ENCODE measurements at places on chromosomes 6 and 20.
A peak's percentile ranks its signal among the peaks of the same experiment; 100 is the strongest.

- DNase-seq: no peak
Observed at GRCh38 chr6:156378853-156379252, 398.3 kb upstream of the ARID1B start.

- no peak for DNase-seq
Observed at GRCh38 chr6:17038316-17038715, 63.5 kb upstream of the STMND1 start.

DNA sequence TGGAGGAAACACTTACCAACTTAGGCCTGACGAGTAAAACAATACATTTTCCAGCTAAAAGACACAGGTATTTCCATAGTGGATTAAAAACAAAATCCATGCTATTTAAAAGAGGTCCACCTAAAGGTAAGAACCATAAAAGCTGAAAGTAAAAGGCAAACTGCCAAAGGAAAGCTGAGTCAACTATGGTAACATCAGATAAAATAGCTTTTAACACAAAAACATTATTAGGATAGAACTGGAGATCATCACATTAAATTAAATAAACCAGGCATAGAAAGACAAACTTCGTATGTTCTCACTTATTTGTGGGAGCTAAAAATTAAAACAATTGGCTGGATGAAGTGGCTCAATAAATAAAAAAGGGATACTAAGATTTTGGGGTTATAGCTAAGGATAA is 166.8 kb upstream of the SLC22A16 start:
- DNase-seq: no peak

GRCh38 chr20:14958626-14959025 is 621.2 kb upstream of the FLRT3 start:
- no peak for DNase-seq

DNA sequence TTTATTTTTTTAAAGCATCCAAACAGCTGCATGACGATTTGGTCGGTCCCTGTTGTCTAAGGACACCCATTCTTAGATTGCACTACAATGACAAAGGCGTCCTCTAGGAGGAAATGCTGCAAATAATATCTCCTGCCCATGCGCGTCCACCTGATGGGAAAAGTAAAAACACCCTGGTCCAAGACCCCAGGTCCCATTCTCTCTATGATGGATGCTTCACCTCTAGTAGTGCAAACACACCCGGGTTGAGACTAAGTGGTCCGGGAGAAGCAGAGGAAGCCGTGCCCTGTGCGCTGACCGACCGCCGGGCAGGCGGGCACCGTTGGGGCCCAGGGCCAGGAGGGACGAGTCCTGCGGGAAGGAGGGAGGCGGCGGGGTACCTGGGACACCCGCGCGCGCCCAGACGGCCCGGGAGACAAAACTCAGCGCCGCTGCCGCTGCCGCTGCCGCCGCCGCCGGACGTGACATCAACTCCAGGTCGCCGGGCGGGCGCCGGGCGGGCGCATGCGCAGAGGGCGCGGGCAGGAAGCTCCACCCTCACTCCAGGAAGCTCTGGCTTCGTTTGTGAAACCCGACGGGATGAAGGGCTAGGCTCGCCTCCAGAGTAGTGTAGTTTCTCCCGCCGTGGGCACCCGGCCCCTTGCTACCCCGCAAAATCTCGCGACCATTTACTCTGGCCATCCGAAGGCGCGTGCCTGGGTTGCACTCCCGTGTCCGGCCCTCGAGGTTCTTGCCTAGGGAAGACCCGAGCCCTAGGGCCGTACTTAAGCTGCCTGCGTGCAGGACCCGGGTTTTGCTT is at the start of gene TBC1D7:
TSS of gene TBC1D7 (minus strand) at position 462 of the 799 bp plus-strand sequence. CDS start 1,639 bp downstream, outside the sequence.
- DNase-seq: peak; percentile 95

GRCh38 chr6:161439093-161439492 is 165.2 kb upstream of the AGPAT4 start:
- no peak for DNase-seq

DNA sequence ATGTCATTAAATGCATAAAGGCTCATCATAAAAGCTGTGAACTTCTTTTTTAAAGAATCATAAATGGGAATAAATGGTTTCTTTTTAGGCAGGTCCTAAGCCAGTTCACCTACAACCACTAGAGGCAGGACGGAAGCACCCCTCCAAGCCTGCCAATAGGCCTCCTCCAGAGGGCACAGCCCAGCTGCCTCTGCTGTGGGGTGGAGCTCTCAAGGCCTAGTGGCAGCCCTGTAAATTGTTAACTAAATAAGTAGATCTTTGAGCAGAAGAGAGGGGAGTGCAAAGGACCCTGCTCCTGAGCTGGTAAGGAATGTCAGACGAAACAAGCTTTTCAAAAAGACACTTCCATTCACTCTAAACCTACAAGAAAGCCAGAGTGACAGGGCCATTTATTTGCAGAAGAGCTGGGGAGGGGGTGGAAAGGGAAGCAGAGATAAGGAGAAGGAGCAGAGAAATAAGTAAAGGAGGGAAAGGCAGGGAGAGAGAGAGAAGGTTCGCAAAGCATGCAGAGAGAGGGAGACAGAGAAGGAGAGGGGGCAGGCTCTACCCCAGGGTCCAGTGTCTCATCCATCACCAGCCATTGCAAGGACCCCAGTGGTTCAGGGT is 18.0 kb upstream of the MAFB start:
- DNase-seq: no peak

- DNase-seq: peak; percentile 60
Observed at GRCh38 chr6:26250698-26251044, 114.3 kb upstream of the BTN3A2 start.

DNA sequence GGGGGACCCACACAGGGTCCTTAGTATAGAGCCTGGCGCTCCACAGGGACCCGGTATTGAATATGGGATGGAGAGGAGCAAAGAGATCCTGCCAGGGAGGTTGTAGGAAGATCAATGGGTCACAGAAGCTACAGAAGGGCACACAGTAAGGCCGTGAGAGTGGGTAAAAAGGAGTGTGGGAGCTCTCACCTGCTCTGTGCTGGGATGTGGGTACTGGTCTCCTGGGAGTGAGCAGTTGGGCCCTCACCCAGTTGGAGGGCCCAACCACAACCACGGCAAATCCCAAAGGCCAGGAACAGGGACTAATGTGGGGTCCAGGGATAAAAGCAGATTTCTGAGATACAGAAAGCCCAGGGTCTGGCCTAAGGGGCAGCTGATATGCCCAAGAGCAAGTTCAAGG is 73.4 kb upstream of the RNF24 start:
- DNase-seq: no peak

GRCh38 chr6:21116736-21117135 is 476.8 kb upstream of the SOX4 start:
- peak; percentile 66 for DNase-seq

- no peak for DNase-seq
Observed at GRCh38 chr6:139369068-139369467, 5.4 kb downstream of the CITED2 start.

GRCh38 chr6:39055661-39056060 is 7.1 kb downstream of the GLP1R start:
- no peak for DNase-seq

DNA sequence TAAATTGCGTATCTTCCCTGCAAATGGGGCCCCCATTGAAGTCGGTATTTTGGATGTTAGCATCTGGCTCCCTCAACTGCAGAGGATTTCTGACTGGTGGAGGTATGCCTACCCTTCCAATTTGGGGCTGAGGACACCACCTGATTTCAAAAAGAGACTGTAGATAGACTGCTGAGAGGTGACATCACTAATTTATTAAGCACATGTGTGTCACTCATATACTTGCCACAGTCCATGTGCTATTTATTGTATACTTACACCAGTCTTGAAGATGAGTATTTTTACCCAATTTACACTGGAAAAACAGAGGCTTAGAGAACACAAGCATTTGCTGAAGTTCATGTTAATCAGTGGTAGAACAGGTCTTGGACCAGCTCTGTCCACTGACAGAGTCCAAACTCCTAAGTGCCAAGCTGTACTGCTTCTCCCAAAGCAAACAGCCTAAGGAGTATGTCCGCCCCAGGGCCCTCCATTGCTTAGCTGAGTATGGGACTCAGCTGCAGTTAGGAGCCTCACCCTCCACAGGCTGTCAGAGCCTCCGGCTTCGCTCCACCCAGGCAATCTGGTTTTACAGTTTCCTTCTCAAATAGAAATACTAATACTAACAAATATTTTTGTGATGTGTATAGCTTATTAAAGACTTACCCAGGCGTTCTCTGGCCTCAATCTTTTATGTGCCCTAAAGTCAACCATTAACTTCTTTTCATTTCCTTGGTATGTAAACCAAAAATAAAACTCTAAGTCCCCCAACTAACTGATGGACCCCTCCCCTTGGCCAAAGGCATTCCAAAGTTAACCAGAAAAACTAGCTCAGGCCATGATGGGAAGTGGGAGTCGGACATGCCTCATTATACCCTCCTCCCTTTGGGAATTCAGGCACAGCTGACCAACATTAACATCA is 17.5 kb downstream of the RIN2 start:
- no peak for DNase-seq

DNA sequence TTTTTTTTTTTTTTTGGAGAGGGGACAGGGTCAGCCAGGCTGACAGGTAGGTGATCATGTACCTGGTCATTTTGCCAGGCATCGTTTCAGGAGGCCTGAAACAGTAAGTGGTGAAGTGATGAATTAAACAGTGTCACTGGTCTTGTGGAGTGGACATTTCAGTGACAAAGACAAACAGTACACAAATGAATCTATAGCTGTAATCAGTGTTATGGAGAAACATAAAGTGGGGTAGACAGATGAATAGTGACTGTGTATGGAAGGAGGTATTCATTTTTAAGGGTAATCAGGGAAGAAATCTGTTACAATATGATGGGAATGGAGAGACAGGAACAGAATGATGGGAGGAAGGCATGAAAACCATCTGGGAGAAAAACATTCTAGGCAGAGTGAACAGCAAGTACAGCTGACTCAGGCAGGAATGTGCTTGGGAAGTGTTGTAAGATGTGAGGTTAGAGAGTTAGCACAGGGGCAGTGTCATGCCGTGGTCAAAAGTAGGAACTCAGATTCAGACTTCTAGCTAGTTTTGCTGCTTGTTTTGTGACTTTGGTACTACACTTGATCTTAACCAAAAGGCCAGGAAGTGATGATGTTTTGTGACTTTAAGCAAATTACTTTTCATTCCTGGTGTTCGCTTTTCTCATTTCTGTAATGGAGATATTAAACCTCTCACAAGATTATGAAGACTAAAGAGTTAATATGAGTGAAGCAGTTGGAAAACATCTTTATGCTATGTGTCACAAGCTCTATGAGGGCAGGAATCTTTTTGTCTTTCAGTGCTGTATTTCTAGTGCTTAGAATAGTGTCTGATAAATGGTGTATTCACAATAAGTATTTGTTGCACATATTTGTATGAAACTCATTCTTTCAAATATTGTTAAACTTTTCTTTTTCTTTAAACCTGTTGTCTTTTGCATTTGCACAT is 43.4 kb downstream of the QKI start:
- DNase-seq: peak; percentile 55

- no peak for DNase-seq
Observed at GRCh38 chr6:130152908-130153510, 69.7 kb downstream of the SAMD3 start.

DNA sequence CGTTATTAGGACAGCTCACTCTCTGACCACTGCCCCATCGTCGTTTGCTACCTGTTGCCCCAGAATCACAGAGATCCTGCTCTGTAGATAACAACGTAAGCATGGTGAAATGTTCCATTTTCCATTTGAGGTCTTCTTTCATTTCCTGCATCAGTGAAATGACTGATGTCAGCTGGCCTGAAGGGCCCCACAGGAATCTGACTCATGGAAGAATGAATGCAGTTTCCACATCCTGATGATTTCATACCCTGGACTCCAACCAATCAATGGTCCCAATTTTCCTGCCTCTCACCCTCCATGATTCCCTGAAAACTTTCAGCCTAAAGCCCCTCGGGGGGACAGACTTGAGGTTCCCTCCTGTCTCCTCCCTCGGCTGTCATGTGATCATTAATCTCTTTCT is 394.4 kb upstream of the CDH4 start:
- DNase-seq: no peak

GRCh38 chr6:150081702-150082101 is 12.8 kb upstream of the ULBP3 start:
- no peak for DNase-seq

- no peak for DNase-seq
Observed at GRCh38 chr6:3696525-3697088, 54.9 kb downstream of the PXDC1 start.

- DNase-seq: no peak
Observed at GRCh38 chr6:20716865-20717264, 182.6 kb downstream of the CDKAL1 start.

- no peak for DNase-seq
Observed at GRCh38 chr6:25874822-25875562, 949 bp upstream of the SLC17A3 start.

DNA sequence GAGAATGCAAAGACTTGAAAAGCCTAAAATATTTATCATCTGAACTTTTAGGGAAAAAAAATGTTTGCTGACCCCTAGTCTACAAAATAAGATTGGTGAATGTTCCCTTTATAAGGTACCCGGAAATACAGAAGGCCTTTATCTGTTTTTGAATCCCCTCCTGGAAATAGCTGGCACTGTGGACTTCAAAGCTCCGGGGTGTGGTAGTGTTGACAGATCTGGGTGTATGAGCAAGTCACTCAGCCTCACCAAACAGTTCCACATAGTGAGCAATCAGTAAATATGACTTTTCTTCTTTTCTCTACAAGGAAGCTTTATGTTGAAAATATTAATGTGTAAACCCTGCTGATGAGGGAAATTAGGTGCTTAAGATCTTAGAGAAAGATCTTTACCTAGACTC is 29.2 kb upstream of the HTR1B start:
- DNase-seq: no peak

DNA sequence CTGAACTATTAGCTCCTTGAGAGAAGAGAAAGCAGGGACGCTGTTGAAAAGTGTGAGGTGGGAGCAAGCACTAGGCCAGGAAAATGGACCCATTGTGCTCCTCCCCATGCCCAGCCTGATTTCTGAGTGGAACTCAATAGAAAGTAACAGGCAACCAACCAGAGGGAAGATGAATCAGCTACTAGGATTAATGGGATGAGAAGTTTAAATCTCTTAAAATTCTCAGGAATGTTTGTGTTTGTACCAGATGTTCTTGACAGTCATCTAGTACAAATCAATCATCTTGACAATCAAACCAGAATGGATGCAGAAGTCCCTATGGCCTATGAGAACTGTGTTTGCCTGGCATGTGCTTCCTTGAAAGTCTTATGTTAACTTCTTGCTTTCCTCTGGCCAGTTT is 48.9 kb downstream of the HDDC2 start:
- DNase-seq: no peak

DNA sequence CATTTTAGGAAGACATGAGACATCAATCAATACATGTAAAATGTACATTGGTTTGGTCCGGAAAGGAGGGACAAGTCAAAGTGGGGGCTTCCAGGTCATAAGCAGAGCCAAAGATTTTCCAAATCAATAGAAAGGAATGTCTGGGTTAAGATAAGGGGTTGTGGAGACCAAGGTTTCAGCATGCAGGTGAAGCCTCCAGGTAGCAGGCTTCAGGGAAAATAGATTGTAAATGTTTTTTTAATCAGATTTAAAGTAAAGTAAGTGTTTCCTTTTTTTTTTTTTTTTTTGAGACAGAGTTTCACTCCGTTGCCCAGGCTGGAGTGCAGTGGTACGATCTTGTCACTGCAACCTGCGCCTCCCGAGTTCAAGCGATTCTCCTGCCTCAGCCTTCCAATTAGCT is 16.8 kb upstream of the SERPINB9 start:
- DNase-seq: no peak
